ENCODE measurements at places on chromosomes 6 and 20.

GRCh38 chr20:16212790-16213189, 360.5 kb downstream of the KIF16B start:
- DNase-seq = no peak

DNA sequence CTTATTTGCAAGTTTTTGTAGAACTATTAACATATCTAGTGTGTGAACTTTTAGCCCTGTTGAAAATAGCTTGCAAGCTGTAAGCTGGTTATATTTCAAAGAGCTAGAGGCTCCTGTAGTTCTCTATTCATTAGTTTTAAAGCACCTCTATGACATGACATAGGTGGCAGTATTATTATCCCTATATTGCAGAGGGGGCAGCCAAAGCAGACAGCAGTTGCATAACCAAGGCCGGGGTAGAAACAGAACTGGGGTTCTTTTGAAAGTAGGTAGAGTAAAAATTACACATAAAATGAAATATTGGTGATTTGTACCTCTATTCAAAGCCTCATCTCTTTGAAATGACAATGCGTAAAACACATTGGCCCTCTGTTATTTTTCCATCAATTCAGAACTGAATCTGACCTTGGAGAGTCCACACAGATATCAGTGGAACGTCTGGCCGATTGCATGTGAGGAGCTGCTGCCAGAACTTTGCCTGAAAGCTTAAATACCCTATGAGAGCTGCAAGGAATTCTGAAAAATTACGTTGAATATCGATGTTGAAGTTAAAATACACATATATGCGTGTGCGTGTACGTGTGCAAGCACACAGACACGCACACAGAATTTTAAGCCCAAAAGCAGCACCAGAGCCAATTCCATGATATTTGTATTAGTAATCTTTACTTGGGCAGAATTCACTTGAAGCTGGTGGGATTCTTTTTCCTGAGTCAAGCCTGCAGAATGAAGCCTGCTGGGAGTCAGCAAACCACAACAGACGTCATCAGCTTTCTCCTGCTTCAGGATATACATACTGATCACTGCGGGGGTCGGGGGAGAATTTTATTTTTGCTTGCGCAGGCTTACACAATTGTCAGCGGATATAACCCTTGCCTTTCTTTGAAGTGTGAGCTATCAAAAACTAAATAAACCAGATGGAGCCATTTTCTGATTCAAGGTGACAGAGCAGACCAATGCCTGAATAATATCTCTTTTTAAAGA, 163.2 kb downstream of the PDE7B start:
- DNase-seq = peak; percentile 81

DNA sequence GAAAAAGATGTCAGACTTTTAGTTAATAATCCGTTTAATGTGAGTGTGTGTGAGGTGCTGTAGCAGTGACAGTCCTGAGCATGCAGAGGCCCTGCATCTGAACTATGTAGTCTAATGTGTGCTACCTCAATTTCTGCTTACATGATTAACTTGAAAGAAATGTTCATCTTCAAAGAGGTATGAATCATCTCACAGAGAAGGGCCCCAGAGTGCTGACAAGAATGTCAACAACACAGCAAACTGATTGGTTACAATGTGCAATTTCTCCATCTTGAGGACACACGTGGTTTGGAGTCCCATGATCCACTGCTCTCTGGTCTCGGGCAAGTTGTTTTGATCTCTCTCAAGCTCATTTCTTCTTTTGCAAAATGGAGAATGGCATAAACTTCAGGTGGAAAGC, 61.7 kb upstream of the EMILIN3 start:
- DNase-seq = no peak

DNA sequence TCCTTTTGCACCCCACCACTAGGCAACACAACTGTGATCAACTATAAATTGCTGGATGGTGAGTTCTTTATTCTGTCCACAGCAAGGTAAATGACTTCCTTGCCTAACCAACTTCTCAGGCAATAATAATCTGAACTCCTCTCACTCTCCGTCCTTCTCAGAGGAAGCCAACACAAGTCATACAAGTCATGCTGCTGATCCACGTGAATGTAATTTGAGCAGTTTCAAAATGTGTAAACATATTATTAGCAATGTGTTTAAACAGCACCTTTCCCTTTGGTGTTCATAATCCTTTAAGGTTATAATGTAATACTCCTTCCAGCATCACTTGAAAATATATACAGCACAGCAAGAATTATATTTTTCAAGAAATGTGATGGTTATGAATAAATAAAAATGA, 127.9 kb downstream of the QRSL1 start:
- DNase-seq = no peak

DNA sequence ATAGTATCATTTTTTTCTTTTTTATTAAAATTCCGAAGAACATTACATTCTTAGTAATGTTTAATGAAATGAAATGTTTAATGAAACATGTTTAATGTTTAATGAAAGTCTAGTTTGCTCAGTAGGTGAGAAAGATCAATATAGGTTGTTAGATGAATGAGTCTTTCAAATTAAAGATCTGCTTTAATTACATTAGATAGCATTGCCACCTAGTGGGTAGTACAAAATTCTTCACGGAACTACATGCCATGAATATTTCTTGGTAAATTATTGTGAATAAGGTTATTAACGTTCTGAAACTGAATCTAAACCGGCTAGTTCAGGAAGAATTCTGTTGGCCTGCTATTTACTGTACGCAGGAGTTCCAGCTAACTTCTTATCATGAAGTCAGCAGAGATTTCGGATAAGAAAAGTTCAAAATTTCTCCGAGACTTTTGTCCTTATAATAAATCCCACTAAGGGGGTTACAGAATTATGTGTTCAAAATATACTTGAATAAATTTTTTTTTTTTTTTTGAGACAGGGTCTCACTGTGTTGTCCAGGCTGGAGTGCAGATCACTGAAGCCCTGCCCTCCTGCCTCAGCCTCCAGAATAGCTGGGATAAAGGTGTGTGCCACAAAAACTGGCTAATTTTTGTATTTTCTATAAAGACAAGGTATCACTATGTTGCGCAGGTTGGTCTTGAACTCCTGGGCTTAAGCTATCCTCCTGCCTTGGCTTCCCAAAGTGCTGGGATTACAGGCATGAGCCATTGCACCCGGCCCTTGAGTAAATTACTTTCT, 7.9 kb upstream of the GMNN start:
- DNase-seq = no peak

GRCh38 chr6:115891750-115892149, 168.9 kb downstream of the FRK start:
- DNase-seq = no peak

GRCh38 chr6:117018771-117019170, 141.7 kb downstream of the RFX6 start:
- no peak for DNase-seq

DNA sequence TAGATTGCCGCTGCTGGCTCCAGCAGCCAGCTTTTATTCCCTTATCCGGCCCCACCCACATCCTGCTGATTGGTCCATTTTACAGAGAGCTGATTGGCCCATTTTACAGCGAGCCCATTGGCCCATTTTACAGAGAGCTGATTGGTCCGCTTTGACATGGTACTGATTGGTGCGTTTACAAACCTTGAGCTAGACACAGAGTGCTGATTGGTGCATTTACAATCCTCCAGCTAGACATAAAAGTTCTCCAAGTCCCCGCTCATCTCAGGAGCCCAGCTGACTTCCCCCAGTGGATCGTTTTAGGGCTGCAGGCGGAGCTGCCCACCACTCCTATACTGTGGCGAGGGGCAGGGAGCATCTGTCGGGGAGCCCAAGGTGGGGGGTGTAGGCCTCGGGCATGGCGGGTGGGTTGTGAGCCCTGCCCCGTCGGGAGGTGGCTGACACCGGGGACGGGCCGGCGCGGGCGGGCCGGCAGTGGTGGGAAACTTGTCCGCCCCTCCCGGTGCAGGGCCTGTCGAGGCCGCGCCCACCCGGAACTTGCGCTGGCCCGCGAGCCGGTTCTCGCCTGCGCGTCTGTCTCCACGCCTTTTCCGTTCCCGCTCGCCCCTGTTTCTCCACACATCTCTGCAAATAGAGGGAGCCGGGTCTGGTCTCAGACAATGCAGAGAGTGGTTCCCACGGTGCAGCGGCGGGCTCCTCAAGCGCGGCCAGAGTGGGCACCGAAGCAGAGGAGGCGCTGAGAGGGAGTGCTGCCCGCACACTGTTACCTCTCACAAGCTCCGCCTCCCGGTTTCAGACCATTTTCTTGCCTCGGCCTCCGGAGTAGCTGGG, 86.1 kb upstream of the STMND1 start:
- no peak for DNase-seq

GRCh38 chr6:17971128-17972073, 16.0 kb downstream of the KIF13A start:
- DNase-seq = no peak

GRCh38 chr6:128492386-128492785, 28.0 kb downstream of the PTPRK start:
- no peak for DNase-seq

DNA sequence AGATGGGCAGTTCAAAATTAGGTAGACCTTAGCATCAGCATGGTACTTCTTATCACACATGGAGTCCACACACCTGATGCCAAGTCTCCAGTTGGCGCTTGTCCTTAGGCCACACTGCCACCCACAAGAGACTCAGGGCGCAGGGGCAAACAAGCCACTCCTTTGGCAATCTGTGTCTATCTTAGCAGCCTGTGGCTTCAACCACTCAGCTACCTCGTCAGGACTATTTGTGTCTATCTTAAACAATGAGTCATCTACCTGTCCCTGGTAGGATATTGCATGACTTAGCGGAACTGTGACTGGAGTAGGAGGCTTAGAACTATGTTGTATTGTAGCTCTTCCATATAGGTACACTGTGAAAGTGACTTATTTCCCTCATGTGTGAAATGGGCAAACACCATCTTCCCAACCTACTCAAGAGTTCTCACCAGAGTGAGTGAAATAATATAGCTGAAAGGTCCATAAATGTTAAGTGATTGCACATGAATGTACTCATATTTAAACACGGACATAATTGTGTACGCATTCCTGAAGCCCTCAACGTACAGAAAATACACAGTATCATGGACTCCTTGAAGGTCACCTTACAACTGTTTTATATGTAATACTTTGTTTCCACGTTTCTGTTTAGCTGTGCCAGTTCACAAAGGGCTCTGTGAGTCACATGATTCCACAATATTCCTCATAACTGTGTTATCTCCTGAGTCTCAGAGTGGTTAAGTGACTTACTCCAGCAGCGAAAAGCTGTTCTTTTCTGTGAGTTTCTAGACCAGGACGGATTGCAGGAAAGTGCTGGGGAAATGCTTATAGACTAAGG, 1.6 kb downstream of the TRIM27 start:
- DNase-seq = no peak

GRCh38 chr6:75081921-75082320, 123.9 kb downstream of the COL12A1 start:
- peak; percentile 27 for DNase-seq

DNA sequence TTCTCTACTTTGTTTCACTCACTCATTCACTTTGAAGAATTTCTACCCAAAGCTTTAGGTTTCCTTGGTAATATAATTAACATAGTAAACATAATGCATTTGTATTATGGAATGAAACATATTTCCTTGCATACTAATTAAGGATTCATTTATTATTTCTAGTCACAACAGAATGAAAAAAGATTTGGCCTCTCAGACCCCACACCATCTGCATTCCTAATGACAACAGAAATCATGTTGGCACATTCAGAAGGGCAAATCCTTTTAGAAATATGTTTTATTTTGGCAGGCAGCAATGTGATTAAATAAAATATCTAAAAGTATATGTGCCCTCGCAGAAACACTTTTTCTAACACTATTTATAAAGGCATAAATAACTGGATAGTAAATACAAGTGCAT, 163.4 kb downstream of the HTR1B start:
- no peak for DNase-seq

- no peak for DNase-seq
These were observed 131.6 kb downstream of the PDE7B start for GRCh38 chr6:135983093-135983492.
